Left lobe of liver (tissue), 2 donors: ENCODE measurements at places on chromosomes 13 and 19. TPM values are rescaled to one million over a fixed set of nuclear protein-coding genes. Genes with fewer than 3 reads are reported as not detected.

- no peak for DNase-seq
Measured at GRCh38 chr13:31775148-31775547, 35.8 kb downstream of the RXFP2 start.

DNA sequence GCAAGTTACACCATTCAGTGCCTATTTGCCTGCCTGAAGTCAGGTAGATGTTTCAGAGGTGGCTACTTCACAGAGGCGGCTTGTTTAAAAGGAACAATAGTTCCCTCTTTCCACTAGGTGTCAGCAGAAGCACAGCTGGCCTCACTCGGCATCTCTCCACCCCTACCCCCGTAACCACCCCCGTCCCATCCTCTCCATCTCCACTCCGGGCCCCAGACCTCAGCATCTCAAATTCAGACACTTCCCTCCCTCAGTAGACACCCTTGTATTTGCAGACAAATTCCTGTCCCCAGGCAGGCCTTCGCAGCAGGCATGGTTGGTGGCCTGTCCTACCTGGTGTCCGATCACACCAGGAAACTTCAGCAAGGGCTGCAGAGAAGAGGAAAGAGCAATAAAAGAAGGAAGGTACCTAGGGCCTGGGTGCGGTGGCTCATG is 9.1 kb upstream of the DPP9 start:
- no peak for DNase-seq

DNA sequence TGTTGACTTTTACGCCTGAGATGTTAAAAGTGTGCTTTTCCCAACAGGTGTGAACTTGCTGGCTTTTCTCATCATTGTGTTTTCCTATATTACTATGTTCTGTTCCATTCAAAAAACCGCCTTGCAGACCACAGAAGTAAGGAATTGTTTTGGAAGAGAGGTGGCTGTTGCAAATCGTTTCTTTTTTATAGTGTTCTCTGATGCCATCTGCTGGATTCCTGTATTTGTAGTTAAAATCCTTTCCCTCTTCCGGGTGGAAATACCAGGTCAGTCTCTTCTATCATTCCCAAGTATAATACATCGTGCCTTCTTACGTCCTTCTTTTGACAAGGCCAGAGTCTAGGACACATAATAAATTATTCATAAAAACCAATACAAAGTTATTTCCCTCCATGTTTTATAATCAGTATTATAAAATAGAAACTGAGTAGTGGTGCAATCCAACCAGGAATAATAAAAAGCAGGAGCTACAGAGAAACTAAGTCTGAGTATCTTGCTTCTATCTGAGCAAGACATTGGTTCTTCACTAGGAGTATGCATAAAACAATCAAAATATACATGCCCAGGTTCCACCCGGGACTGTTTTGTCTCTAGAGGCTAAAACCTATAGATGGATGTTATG is 57.9 kb downstream of the RXFP2 start:
- DNase-seq, result no peak

SIGLEC7 gene
- 3.8 TPM for total RNA-seq

RGCC gene
- total RNA-seq, result 0.88 TPM
